Inflammatory macrophage (primary cell): ENCODE measurements at places on chromosomes 1 and 21.

DNA sequence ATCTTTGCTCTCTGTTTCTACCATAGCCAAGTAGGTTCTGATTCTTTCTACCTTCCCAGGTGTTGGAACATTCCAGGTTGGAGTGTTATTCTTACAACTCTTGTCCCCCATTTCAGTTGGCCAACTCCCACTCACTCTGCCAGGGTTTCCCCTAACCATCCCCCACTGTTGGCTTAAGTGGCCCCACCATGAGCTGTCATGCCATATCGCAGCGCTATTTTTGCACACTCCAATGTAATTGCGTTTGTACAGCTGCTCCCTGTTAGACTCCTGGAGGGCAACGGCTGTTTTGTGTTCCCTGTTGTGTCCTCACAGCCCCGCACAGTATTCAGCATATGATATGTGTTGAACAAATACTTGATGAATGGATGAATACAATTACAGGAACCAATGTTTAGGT, 117.7 kb upstream of the ETS2 start:
- no peak for DNase-seq

GRCh38 chr1:244053831-244054230, 2.7 kb downstream of the ZBTB18 start:
- DNase-seq = no peak

DNA sequence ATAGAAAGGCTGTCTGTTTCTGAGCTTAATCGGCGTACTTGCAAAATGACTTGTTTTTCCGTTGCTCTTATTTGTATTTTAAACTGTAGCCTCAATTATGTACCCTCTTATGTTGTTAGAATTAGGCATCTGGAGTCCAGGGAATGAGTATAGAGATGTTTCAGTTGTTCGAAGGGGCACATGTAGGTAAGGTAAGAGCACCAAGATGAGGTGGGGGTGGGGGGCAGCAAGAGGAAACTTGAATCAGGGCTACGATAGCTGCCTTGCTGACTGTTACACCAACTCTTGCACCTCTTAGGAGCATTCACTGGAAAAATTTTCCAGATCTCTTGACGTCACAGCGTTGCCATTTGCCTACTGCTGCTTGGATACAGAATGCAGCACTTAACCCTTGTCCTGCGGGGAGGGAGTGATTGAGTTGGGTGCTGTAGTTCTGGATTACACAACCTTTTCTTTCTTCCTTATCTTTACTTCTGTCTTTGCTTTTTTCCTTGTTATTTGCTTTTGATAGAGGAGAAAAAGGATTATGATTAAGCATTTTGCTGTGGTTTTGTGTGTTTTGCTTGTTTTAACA, 3.2 kb downstream of the ATP1B1 start:
- peak; percentile 60 for DNase-seq

GRCh38 chr21:37620401-37620800, 253.8 kb downstream of the DYRK1A start:
- DNase-seq = no peak

DNA sequence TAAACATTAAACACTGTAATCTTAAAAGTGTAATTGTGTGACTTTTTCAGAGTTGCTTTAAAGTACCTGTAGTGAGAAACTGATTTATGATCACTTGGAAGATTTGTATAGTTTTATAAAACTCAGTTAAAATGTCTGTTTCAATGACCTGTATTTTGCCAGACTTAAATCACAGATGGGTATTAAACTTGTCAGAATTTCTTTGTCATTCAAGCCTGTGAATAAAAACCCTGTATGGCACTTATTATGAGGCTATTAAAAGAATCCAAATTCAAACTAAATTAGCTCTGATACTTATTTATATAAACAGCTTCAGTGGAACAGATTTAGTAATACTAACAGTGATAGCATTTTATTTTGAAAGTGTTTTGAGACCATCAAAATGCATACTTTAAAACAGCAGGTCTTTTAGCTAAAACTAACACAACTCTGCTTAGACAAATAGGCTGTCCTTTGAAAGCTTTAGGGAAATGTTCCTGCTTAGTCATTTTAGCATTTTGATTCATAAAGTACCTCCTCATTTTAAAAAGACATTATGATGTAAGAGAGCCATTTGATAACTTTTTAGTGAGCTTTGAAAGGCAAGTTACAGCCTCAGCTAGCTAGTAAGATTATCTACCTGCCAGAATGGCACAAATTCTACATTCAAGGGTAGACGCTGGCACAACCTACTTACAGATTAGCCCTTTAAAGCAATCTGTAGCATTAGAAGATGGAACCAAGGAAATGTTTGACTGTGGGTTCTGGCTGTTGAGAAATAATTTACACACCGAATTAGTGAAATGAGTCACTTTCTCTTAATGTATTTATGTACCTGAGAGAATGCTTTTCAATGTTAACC, 9.4 kb downstream of the SOD1 start:
- DNase-seq = no peak

DNA sequence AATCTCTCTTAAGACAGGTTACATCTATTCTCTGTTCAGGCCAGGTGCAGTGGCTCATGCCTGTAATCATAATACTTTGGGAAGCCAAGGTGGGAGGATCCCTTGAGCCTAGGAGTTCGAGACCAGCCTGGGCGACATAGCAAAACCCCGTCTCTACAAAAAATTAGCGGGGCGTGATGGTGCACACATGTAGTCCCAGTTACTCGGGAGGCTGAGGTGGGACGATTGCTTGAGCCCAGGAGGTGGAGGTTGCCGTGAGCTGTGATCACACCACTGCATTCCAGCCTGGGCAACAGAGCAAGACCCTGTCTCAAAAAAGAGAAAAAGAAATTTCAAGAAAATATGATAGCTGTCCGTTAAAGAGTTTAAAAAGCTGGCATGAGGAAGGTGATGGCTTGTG, 43.0 kb downstream of the UBE4B start:
- DNase-seq = no peak

DNA sequence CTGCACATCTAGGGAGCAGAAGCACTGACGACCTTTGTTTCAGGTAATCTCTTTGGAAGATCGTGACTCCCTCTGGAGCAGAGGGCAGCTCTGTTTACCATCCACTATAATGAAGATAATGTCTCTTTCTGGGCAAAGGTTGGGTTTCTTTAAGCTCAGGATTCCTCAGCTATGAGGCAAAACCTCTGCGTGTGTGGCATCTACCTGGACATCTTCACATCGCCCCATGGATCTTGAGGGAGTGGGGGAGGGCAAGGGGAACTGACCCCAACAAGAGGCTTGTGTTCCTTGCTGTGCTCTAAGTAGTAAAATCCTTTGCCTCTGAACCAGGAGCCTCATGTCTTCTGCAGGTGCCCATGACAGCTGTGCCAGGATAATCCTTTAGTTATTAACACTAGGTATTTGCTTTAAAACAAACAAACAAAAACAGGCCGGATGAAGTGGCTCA, 19.6 kb downstream of the SPATA45 start:
- no peak for DNase-seq

GRCh38 chr1:98323388-98323787, 338.1 kb upstream of the SNX7 start:
- peak; percentile 90 for DNase-seq

GRCh38 chr21:34706337-34706736, 37.5 kb downstream of the CLIC6 start:
- no peak for DNase-seq

DNA sequence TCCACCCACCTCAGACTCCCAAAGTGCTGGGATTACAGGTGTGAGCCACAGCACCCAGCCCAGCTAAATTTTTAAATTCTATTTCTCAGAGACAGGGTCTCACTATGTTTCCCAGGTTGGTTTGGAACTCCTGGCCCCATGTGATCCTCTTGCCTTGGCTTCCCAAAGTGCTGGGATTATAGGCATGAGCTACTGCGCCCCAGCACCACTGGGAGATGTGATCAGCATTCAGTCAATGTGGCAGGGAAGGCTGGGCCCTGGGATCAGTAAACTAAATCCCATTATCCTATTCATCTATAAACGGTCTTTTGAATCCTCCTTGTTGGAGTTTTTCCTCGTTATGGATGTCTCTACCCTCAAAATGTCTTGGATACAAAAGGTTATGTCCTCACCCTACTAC, 113.5 kb downstream of the PGBD5 start:
- no peak for DNase-seq

- DNase-seq = no peak
These were observed 3.7 kb upstream of the TMEM61 start for GRCh38 chr1:54976747-54977146.

- no peak for DNase-seq
These were observed 116.4 kb upstream of the KCNJ15 start for GRCh38 chr21:38140207-38140903.

GRCh38 chr1:28510273-28510969, 4.6 kb downstream of the RCC1 start:
- DNase-seq = no peak

DNA sequence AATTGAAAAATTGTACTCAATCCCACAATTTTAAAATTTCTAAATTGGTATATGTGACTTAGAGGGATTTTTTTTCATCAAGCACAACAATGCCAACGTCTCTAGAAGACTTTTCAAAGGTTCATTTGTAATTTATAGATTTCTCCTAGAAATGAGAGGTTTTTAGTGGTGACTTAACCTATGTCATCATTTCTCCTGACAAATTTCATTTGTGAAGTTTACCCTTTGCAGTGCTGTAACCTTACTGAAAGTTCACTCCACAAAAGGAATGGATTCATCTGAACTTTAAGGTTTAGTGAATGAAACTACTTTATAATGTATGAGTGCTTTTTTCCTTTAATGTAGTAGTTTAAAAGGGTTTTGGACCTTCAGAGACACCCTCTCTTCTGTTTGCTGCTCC, 16.1 kb downstream of the RBM15 start:
- DNase-seq = no peak

- no peak for DNase-seq
These were observed 1518.9 kb upstream of the B3GALT2 start for GRCh38 chr1:194705123-194705854.

- no peak for DNase-seq
These were observed 17.0 kb downstream of the CFAP74 start for GRCh38 chr1:1986451-1987141.

DNA sequence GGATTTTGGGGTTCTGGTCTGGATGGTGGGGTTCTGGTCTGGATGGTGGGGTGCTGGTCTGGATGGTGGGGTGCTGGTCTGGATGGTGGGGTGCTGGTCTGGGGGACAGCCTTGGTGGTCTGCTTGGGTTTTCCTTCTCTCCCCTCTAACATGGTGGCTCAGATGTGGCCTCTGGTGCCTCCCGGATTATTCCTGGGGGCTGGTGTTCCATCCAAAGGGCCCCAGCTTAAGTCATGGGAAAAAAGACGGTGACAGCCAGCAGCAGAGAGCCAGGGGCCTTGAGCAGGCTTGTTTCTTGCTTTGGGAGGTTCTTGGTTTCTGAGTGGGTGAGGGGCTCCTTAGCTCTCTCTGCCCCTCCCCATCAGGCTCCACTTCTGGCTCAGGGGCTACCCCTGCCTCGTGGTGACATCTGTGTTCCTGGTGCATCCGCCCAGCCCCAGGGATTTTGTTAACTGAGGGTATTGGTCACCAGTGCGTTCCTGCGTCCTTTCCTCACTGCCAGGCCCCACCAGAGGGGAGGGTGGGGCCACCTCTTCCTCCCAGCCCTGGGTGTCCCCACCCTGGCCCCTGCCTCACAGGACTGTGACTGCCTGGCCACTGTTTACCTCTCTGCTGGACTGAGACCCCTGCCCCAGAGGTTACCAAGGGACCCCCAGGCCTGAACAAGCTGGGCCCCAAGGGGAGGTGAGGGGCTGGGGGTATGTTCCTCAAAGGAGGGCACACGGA, 43.2 kb upstream of the ACTRT2 start:
- no peak for DNase-seq

DNA sequence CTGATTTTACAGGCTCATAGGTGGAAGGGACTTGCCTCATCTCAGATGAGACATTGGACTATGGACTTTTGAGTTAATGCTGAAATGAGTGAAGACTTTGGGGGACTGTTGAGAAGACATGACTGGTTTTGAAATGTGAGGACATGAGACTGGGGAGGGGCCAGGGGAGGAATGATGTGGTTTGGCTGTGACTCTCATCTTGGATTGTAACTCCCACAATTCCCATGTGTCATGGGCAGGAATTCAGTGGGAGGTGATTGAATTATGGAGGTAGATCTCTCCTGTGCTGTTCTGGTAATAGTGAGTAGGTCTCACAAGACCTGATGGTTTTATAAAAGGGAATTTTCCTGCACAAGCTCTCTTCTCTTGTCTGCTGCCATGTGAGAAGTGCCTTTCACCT, 20.8 kb downstream of the SCYL3 start:
- DNase-seq = no peak
